ENCODE measurements at places on chromosomes 7 and 10.

DNA sequence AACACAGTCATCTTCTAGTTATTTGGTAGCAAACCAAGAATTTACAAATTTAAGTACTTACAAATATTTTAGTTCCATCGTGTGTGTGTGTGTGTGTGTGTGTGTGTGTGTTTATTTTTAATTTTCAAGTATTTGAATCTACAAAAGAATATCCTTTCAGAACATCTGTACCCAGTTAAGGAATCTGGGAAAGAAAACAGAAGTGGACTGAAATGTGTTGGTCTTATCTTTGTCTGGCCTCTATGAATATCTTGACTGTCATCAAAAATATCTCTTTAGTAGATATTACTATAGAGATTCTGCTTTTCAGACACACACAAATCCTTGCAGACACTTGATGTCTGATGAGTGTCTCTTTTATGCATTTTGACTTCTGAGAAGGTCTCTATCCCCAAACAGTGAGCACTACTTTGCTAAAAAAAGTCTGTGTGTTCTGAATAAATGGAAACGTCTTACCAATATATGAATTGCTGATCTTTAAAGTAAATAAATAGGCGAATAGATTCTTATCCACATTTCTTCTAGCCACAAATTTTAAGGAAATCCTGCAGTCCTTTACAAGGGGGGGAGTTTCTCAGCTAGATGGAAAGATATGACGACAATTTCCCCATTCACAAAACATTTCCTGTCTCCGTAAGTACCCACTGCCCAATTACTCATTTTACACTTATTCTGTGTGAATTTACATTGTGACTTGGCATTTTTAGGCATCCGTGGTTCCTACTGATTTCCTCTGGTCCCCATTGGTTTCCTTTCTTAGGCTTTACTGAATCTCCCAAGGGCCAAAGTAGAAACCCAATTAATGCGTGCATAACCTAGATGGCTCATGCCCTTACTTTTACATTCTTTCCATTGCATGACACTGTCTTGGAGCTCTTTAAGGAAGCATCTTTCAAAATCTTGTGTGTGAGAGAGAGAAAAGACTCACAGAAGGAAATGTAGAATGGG lies 36.0 kb downstream of the NRCAM start:
- no peak for DNase-seq

GRCh38 chr7:157713591-157713990 lies 376.8 kb downstream of the DNAJB6 start:
- no peak for DNase-seq

- DNase-seq: peak; percentile 48
Measured at GRCh38 chr10:31353574-31353973, 34.6 kb downstream of the ZEB1 start.

DNA sequence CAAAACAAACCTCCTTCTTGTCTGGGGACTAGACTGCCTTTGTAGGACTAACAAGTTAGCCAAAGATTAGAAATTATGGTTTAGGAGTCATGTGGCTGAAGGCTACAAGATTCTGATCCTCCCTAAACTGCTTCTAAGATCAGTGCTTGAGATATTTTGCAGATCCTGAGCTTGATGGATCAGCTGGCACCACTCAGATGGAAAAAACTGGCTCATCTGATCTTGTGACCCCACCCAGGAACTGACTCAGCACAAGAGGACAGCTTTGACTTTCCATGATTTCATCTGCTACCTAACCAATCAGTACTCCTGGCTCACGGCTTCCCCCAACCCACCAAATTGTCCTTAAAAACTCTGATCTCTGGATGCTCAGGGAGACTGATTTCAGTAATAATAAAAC lies 271.5 kb upstream of the TAC1 start:
- DNase-seq: no peak

- peak; percentile 82 for DNase-seq
Measured at GRCh38 chr10:116849248-116850057, at the start of gene ENO4. Gene ENO4, plus strand, starts transcription at chr10:116849499. Its CDS starts 68 bp downstream, at chr10:116849567.

DNA sequence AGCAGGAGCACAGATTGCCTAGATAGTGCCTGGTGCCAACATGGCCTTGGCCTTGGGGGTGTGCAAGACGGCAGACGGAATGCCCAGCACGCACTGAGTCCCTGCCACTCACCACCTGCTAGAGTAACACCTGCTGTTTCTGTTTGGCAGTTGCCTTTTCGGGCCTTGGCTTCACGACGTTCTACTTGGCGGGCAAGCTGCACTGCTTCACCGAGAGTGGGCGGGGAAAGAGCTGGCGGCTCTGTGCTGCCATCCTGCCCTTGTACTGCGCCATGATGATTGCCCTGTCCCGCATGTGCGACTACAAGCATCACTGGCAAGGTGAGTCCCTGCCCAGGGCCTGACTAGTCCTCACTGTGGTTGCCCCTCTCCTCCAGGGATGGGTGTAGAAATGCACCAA lies 118.0 kb downstream of the PLPP4 start:
- no peak for DNase-seq

DNA sequence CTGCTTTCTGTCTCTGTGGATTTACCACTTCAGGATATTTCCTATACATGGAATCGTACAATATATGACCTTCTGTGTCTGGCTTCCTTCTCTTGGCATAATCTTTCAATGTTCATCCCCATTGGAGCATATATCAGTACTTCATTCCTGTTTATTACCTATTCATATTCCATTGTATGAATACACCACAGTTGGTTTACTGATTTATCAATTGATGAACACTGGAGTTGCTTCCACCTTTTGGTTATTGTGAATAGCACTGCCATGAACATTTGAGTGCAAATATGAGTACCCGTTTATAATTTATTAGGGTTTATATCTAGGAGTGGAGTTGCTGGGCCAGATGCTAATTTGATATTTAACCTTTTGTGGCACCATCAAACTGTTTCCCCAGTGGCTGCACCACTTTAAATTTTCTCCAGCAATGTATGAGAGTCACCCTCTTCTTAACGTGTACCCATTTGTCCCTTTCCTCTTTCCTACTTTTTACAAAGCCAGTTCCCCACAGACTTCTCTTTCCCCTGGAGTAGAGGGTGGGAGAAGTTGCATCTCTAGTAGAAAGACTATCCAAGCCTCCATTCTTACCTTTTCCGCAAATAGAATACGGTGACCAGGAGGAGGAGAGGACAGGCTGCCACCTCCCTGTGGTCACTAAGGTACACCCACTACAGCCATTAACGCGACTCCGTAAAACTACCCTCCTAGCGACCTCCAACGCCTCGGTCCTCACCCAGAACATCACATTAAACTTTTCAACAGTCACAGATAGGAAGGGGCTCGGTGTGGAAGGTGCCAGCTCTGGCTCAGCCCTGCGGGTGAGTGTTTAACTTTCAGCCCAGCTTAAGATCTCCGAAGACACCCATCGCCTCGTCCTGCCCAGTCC lies 25.6 kb downstream of the SCD start:
- no peak for DNase-seq

- DNase-seq: no peak
Measured at GRCh38 chr7:107014387-107015023, 30.0 kb upstream of the PRKAR2B start.

DNA sequence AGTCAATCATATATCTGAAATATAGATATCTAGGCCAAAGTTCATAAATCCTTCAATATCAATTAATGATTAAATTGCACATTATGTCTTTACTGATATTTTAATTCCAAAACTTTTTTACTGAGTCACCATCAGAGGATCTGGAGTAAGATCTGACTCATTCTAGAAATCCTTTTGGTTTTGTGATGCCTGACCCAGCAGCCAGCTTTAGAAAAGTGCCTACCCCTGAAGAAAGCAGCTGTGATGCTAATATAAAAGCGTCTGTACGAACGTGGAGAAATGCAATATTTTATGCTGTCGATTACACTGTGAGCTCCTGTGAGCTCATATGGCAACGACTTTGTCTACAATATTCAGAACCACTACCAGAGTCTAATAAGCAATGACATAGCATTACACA lies 142.5 kb upstream of the LRRTM3 start:
- DNase-seq: peak; percentile 5

DNA sequence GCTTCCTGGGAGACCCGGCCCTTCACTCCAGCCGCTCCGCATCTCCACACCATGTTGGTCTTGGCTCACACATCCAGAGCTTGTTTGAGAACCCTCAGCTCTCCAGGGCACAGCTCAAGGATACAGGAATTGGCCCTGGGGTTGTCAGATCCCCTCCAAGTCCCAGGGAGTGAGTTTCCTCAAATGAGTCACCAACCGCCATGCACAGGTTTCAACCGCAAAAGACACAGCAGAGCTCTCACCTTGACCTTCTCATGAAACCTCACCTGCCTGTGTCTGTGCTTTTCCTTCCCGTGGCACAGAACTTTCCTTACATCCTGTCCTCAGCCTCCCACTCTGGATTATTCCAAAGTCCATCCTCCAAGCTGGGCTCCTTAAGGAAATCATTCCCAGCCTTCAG lies 20.6 kb downstream of the AZGP1 start:
- DNase-seq: no peak

DNA sequence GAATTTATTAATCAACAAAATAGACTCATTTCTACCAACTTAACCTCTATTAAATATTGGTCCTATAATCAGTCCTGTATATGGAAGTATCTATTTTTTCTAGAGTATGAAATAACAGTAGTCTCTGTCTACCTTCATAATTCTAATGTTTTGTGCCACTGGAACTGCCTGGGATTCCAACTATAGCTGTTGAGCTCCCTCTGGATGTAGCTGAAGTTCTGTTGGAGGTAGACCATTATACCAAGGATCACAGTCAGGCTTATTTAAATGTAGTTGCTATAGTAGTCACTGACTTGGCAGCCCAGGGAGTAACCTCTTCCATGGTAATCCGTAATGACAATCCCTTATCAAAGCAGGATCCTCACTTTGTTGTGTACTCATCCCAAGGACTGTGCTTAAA lies 48.5 kb upstream of the PHYHIPL start:
- DNase-seq: no peak

GRCh38 chr10:99579971-99580370 lies 40.3 kb downstream of the SLC25A28 start:
- DNase-seq: no peak

DNA sequence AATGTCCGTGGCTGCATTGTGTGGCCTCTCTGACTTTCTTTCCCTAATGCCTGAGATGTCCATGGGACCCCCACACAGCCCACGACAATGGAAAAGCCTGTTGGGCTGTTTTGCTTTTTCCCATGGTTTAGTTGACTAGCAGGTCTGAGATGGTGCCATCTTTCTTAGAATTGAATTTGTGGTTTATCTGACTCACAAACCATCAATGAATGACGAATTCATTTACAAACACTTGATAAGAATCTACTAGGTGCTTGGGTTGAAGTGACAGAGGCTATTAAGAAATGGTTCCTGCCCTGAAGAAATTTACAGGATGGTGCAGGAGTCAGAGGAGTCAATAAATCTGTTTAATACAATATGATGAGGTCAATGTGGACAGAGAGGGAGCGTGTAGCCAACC lies 75.4 kb downstream of the OTUD1 start:
- DNase-seq: no peak

DNA sequence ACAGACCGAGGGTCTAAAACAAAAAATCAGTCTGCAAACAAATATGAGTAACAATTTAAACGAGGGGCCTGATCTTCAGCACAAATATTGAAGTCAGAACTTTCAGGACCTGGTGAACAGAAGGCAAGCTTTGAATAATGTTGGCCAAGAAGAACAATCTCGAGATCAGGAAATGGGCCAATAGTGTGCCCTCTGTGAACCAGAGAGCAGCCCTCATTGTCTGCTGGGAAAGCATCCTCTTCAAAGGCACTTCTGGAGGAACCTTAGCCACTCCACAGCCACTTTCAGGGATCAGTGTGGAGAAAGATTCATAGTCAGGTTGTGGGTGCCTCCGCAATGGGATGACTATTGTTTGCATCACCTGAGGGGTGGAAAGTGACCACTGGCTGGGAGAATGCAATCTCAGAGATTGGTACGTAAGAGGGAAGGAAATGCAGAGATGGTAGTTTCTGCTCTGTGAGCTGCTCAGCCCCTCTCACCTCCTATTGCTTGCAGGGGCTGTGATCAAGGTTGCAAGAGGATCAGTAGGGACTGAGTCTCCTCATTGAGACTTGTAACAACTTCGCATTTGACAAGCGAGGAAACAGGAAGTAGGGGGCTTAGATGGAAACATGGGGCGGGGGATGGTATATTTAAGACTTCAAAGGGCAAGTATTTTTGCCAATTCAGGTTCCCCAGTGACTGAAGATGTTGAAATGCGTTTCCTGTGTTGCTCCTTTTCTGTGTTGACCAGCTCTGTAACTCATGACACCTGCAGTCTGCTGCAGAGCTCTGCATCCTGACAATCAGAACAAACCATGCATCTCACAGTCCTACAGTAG lies 28.4 kb upstream of the IFRD1 start:
- no peak for DNase-seq

DNA sequence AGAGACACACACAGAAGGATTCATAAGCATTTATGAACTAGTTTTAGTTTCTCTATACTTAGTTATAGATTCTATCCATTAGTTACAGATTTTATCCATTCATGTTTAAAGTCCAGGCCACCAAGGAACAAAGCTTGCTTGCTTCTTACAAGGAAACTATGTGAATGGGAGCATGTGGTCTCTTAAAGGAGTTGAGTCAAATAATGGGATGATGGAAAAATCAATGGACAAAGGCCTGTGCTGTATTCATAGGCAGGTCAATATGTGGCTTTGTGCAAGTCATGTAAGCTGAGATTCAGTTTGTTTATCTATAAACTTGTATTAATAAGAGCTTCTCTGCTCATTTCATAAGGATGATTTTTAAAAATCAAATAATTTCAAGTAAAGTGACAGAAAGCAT lies 172.8 kb upstream of the CDK1 start:
- no peak for DNase-seq

GRCh38 chr10:71234970-71235685 lies 22.8 kb downstream of the UNC5B start:
- DNase-seq: peak; percentile 88

DNA sequence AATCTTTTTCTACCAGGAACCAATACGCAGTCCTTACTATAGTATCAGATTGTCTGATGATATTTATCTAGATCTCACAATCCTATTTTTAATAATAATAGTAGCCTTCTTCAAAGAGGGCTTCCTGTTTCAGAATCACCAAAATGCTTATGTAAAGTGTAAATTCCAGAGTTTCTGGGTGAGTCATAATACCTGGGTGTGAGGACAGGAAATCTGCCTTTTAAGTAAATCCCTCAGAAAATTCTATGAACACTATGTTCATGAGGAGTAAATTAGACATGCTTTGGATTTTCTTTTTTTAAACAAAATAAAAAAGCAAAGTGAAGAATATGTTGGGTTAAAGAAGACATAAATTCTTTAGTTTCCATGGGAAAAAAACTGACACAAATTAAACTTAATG lies 20.5 kb downstream of the DKK1 start:
- peak; percentile 30 for DNase-seq

- DNase-seq: no peak
Measured at GRCh38 chr7:150967349-150967748, 10.8 kb downstream of the KCNH2 start.
